Neuronal stem cell (in vitro differentiated cells): ENCODE measurements at places on chromosomes 4 and X.

DNA sequence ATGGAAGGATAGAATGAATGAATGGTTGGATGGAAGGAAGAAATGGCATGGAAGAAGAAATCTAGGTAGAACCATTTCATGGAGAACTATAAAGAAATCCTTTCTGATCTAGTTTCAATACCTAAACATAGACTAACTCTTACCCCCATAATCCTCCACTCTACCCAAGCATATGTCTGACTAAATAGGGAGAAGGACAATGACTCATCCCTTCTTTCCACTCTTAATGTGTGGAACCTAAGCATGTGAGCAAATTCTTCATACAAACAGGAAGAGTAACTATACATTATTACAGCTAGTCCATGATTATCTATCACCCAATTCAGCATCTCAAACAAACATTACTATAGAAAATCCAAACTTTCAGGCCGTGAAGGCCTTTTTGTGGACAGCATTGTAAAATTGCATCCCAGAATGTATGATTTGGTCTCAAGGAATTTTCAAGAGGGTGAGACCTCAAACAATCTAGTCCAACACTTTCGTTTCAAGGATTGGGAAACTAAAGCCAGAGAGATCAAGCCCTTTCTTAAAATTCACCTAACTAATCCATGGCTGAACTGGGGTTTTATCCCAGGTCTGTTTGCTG lies 11.2 kb downstream of the C1QTNF7 start:
- no peak for DNase-seq

DNA sequence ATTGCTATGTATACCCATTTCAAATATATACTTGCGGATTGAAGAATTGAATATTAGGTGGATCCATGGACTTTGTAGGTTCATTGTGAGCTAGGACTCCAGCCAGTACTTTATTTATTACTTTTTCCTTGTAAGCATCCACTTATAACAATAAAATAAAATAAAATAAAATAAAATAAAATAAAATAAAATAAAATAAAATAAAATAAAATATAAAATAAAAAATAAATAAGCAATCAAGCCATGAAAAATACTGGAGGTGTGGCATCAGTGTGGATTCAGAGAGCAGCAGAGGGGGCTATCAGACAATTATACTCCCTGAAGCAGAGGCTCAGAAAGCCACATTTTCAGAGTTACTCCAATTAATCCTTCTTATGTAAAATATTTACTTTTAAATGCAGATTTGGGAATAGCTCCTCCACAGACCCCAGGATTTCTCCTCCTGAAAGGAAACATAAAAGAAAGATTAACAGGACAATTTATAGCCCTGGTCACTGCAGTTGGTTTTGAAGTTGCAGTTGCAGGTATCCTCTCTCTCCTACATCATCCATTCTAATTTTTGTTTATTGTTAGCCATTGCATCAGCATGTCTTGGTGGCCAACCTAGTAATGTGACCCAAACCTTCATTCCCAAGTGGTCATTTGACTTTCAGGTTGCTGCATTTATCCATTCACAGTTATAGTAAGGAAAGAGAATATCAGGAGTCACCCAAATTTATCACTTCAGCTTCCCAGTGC lies 2025.2 kb upstream of the IGFBP7 start:
- DNase-seq = no peak

DNA sequence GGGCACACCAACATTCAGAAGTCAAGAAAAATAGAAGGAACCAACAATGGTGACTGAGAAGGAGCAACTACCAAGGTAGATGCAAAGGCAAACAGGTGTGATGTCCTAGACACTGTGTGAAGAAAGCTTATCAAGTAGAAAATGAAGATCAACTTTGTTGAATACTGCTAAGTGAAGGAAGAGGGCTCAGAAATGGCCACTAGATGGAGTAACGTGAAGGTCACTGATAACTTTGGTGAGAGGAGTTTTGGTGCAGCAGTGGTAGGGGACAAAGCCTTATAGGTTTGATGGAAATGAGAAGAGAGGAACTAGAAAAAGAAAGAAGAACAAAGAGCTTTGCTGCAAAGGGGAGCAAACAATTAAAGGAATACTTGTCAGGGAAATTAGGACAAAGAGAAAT lies 23.5 kb downstream of the OTC start:
- DNase-seq = no peak

DNA sequence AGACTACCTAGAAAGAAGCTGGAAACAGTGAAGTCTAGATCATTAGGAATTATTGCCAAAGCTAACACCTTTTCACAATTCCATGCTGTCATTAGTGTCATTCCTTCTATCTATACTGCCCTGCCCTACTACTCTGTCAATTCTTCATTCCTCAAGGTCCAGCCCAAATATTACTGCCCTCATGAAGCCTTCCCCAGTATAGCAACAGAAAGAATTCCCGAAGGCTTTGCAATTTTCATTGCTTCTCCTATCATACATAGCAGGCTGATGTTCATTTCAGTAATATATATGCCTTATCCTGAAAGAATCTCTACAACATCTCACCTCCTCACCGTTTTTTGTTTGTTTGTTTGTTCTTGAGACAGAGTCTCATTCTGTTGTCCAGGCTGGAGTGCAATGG lies 63.9 kb downstream of the APBB2 start:
- DNase-seq = no peak

GRCh38 chr4:15784959-15785634 lies 7.0 kb downstream of the CD38 start:
- DNase-seq = no peak

GRCh38 chr4:31482691-31483090 lies 762.5 kb downstream of the PCDH7 start:
- DNase-seq = no peak
